ENCODE measurements at places on chromosomes 16 and 17.
A peak's percentile ranks its signal among the peaks of the same experiment; 100 is the strongest.

GRCh38 chr17:16352667-16353316, 477 bp downstream of the CENPV start:
- DNase-seq, result no peak

DNA sequence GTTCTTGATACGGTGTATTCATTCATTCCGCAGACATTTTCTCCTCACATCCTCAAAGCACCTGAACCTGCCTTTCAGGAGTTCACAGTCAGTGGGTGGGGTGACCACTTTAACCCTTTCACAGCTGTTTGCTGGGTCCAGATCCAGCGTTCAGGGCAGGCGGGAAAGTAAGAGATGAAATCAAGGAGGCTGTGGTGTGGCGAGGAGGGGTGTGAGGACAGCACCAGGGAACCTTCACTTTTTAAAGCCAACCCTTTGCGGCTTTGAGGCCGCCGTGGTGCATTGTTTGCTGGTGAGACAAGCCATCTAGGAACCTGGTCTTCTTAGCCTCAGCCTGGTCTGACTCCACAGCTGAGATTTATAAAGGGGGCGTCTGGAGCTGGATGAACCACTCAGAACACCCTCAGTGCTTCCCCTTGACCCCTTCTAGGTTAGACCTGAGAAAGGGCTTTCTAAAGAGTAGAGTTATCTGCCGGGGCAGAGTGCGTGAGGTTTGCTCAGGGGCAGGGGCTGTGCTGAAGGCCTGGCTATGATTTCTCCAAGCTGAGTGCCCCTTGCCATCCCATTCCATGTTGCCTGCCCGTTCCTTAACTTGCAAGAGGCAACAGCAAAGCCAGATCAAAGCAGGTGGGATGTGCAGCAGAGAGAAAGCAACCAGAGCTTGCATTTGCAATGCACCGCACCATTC, 933 bp downstream of the CCR7 start:
- DNase-seq, result no peak

DNA sequence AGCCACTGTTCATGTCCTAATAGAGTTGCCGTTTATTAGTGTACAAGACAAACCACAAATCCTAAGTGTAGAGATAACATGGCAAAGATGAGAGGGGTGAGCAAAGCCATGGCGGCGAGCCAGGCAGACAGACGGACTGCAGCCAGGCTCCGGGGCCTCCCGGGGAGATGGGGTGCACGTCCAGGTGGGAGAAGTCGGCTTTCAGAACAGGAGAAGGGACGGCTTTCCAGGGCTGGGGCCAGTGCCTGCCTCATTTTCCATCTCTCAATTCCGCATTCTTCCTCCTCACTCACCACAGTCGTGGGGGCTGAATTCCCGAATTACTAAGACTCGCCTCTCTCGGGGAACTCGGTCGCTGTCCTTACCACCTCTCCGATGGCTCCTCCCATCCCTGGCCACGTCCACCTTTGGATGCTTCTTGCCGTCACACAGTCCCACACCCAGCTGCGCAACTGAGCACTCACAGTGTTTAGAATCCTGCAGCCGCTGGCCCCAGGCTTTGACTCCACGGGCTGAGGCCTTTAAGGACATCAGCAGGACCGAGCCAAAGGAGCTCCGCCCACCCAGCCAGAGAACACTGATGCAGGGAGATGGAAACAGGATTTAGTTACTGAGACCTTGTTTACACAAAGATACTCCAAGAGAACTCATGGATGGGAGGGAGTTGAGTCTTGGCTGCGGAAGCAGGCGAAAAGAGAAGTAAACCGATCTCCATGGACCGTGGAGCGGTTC, 59.7 kb downstream of the RNF112 start:
- DNase-seq, result no peak

DNA sequence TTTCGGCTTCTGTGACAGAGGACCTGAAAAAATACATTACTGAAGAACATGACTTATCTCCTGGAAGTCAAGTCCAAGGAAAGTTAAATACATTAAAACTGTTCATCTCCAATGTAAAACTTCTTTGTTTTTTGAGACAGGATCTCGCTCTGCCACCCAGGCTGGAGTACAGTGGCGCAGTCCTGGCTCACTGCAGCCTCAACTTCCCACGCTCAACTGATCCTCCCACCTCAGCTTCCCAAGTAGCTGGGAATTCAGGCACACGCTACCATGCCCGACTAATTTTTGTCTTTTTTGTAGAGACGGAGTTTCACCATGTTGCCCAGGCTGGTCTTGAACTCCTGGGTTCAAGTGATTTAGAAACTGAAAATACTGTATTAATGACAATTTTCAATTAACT, 9.7 kb upstream of the TERB1 start:
- no peak for DNase-seq

- DNase-seq, result no peak
These were observed 3.0 kb upstream of the ZDHHC7 start for GRCh38 chr16:85014311-85014710.

GRCh38 chr17:31537565-31538011, 146.1 kb downstream of the RAB11FIP4 start:
- no peak for DNase-seq

DNA sequence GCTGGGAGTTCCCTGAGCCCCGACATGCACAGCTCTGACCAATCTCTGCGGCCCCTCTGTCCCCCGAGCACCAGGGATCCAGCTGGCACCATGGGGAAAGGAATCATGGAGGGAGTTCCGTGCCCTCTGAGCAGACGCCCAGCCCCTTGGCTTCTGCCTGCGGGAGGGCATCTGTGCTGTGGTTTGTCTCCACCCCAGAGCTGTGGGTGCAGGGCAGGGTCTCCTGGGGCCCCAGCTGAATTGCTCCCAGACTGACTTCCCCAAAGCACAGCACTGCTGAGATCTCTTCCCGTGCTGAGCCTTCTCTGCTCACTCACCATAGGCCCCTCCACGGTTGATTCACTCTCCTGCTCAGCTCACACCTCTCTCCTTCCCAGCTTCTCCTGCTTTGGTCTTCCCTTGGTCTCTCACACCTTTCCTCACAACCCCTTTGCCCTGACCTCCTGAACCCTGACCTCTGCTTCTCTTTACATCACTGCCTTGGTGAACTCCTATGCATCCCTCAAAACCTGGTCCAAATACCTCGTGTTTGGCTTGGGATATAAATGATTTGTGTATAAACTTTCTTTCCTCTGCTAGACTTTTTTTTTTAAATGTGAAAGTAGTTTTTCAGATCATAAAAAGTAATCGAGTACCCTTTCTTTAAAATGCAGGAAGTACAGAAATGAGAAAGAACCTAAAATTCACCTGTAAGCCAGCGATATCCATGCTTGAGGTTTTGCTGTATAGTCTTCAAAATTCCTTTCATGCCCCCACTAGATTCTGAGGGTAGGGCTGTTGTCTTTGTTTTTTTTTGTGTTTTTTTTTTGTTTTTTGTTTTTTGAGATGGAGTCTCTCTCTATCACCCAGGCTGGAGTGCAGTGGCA, 265.3 kb downstream of the SEC14L1 start:
- DNase-seq, result no peak

- peak; percentile 69 for DNase-seq
These were observed 27.8 kb downstream of the AXIN1 start for GRCh38 chr16:324451-325334.

- peak; percentile 59 for DNase-seq
These were observed 674 bp downstream of the C17orf75 start for GRCh38 chr17:32341141-32341856.

DNA sequence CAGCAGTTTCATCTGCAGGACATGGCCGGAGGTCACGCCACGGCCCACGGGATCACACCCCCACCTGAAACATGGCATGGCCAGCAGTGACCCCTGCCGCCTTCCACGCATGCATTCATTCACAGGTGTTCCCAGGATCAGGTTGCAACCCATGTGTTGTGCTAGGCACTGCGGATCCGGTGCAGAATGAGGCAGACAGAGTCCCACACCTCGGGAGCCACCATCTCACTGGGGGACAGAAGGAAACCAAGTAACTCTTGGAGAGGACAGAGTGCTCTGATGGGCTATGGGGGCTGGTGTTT, 4.3 kb upstream of the MSRB1 start:
- no peak for DNase-seq

DNA sequence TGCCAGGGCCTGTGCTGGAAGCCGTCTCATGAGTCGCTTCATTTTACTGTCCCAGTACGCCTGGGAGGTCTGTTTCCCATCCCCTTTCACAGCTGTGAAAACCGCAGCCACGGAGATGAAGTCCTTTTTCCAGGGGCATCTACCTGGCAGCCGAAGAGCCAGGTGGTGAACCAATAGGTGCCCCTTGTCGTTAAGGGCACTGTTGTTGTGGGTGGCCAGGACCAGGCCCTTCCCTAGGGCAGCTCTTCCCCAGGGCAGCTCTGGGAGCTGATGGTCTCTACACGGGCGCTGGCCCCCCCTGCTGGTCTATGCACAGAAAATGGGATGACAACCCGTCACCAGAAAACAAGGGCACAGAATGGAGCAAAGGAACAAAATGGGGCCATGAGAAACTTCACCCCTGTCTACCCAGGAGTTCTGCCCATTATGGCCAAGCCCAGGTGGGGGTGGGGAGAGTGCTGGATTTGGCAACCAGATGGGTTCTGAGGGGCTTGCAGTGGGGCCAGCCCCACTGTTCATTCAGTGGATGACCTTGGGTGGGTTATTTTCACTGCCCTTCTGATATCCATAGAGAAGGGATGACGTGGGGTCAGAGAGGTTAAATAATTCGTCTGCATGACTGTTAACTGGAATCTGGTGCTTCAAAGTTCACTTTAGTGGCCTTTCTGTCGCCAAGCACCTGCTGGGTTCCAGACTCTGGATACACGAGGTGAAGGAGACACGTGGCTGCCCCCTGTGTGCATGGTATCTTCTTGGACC, 11.5 kb downstream of the RMI2 start:
- DNase-seq, result peak; percentile 53

DNA sequence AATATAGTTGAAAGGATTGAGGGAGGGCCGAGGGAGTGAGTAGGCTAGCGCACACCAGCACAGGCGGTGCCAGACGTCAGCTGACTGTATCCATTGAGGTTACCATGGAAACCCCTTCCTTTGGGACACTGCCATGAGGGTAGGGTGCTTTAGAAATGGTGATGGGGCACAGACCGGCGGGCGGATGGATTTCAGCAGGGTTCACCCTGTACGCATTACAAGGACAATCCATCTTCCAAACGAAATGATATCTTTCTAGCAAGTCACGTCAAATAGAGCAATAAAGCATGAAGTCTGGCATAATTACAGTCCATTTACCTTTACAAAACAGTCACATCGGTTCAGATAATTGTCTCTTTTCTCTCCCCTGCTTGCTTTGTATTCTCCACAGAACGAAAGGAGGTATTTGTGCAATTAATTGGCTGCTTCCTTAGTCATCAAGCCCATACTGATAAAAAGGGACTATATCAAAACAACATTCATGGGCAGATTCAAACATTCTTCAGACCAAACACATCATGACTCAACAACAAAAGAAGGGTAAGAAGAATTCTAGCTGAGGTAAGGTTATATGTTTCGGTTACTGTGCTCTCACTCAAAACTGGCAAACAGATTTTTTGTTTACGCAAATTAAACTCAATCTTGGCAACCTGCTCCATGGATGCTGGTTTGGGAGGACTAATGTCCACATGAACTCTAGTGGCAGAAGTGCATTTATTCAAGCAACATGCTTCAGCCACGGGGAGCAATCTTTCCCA, 140.6 kb downstream of the CDK5R1 start:
- no peak for DNase-seq

DNA sequence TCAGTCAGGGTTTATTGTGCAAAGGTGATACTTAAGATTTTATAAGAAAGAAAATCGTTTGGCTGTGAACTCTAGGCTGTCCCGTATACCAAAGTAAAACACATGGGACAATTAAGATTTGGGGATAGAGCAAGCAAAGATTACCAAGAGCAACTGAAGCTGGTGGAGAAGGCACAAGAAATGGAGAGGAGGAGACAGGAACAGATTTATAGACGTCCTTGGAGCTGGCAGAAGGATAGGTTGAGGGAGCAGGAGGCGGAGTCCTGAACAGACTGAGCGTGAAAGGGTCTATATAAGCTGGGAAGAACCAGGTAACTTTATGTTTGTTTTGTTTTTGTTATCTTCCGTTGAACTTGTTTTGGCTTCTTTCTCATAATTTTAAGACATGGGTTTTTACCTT, 3.8 kb downstream of the TNRC6C start:
- no peak for DNase-seq

- no peak for DNase-seq
These were observed 134.6 kb downstream of the CLEC16A start for GRCh38 chr16:11078812-11079459.

DNA sequence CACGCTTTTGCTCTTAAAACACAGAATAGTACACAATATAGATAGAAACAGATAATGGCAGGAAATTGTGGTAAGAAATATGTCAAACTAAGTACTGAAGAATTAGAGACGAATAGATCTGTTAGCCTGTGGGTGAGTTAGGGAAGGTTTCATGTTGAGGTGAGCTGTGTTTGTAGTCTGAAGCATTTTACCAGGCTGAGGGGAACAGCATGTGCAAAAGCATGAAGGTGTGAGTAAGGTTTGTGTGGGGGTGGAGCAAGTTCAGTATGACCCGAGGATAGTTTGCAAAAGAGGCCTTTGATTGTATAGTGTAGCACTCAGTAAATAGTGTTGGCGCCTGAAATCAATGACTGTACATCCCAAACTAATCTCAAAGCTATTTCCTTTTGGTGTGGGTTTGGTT, 13.8 kb downstream of the IGSF6 start:
- no peak for DNase-seq

GRCh38 chr17:50863221-50863843, 2.8 kb downstream of the TOB1 start:
- DNase-seq, result peak; percentile 58

- DNase-seq, result no peak
These were observed 2.9 kb upstream of the IFI35 start for GRCh38 chr17:43003542-43004172.

DNA sequence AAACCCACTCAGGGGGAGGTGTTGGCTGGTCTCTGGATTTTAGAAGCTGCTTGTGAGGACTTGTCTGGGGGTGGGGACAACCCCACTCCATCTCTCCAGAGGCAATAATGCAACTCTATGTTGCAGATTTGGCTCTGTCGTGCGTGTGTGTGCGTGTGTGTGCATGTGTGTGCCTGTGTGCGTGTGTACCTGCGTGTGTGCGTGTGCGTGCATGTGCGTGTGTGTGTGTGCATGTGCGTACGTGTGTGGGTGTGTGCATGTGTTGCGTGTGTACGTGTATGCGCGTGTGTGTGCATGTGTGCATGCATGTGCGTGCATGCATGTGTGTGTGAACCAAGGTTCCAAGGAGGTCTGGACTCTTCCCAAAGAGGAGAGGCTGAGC, 120.4 kb upstream of the LHX1 start:
- no peak for DNase-seq

GRCh38 chr17:43905985-43906852, 1.1 kb downstream of the MPP2 start:
- DNase-seq, result no peak

- DNase-seq, result no peak
These were observed 32.6 kb downstream of the COPZ2 start for GRCh38 chr17:48004983-48005382.
